ENCODE measurements at places on chromosomes 2 and 18.

GRCh38 chr18:49162226-49162864 is 211.6 kb upstream of the SMAD7 start:
- DNase-seq, result no peak

- DNase-seq, result no peak
Observed at GRCh38 chr2:119469661-119470297, 38.1 kb downstream of the TMEM37 start.

DNA sequence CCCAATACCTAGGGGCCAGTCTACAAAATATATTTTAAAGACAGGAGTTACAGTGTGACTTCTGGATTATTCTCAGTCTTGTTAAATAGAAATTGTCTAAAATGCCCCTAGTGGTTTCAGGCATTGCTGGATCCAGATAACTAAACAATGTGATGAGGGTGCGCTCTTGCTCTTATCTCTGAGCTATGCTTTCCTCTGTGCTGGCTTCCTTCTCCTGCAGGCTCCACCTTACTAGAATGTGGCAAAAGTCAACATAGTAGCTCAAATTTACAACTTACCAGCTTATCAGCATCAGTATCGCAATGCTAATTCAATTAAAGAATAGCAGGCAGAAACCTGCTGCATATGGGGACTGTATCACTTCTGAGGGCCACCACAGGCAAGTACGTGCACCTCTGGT is 61.3 kb upstream of the RNU4ATAC start:
- no peak for DNase-seq

DNA sequence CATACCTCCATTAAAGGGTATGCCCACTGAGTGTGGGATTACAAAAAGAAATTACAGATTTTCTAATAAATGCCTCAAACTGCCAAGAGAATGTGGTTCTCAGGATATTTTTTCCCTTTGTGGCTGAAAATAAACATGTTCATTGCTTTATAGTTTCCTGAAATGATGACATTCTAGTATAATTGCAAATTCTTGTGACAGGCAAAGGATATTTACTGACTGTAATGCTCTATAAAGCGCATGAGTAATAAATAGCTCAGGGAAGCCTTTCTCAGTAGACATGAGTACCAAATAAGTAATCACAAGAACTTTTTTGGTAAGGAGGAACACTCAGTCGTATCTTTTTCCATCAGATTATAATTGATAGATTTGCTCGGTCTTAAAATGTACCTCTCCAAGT is 72.3 kb downstream of the FTCDNL1 start:
- no peak for DNase-seq

DNA sequence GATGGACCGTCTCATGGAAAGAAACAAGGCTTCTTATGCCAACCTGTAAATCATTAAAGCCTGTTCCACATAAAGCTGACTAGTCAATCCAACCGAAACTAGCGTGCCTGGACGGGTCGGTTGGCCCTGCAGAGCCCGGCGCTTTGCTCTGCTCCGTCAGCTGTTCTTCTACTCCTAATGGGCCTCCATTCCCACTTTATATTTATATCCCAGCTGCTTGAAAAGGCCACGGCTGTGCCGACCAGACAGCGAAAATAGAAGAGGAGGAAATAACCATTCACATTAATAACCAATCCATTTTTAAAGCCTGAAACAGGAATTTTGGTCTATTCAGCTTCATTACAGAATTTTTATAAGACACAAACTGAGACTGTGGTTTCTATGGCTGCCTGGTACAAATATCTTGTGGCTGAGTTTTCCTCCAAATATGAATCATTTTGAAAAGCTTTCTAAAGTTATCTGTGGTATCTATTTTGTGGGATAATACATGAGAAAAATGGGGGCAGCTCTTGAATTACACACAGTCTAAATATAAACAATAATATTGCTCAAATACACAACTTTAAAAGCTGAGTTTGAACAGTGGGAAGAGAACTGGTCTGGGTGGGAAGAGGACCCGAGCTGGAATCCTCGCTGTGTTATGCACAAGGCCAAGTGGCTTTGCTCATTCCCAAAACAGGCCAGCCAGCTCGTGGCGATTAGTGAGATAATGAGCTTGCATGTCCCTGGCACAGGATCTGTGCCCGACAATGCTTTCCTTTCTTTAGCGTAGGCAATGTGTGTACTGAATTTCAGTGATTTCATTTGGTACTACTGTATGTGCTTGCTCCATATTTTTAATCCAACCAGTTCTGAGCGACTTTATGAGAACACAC is 10.5 kb upstream of the FAM124B start:
- DNase-seq, result no peak

- DNase-seq, result no peak
Observed at GRCh38 chr2:118709786-118710185, 137.7 kb downstream of the EN1 start.

DNA sequence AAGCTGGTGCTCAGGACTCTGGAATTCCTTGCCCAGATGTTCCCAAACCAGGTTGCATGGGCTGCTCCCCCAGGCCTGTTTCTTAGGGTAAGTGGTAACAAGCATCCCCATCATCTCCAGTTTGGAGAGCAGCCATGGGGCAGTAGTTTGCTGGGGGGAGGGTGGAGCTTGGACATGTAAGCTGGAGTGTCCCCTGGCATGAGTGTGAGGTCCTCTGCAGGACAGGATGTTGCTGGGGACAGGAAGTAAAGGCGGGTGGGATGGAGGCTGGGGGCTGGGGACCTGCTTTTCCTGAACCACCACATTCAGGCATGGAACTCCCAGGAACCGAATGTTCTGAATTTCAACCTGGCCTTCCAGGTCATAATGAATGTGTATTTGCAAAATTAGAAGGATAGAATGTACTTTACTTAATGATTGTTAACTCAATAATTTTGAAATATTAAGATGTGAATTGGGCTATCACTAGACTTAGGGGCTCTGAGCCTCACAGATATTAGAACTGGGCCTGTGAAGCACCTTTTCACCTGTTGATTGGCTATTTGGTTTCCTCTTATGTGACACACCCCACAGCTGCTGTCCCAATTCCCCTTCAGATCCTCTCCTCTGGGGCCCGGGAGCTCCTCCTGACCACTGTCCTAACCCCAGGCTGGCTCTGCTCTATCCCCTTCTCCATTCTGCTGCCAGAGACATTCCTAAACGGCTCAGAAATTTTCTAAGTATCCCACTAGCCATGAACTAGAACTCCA is 66.4 kb upstream of the EPAS1 start:
- no peak for DNase-seq

DNA sequence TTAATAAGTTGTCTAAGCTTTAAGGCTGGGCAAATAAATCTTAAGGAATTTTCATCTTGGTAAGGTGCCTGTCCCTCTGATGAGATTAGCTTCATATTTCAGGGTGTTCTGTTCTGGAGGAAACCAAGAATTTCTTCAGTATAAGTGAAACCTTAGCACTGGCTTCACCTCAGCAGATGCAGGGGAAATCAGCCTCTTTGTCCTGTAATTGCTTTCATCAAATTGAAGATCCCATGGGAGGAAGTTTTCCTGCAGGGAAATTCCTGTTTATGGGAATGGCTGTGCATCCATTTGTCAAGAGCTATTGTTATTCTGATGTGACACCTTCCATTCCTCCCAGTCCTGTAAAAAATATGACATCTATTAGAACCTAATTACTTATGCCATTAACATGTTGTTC is 174.5 kb downstream of the PTPRM start:
- DNase-seq, result no peak

DNA sequence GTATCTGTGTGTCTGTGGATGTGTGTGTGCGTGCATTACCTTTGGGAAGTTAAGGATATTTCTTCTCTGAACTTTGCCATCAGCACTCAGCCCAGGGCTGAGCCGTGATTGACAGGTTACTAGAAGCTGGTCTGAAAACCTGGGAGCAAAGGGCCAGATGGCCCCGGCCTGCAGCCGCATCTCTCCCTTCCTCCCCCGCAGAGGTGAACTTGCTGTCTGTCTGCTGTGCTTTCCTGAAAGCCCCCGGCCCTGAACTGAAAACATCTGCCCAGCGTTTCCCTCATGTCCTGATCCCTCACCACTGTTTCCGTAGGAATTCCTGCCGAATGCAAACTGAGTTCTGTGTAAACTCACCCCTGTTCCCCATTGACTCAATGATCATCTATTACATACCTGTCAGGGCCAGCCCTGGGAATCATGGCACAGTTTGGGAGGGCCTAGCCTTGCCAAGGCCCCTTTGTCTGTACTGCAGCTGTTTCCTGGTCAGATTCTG is 45.8 kb downstream of the MYCN start:
- DNase-seq, result no peak

DNA sequence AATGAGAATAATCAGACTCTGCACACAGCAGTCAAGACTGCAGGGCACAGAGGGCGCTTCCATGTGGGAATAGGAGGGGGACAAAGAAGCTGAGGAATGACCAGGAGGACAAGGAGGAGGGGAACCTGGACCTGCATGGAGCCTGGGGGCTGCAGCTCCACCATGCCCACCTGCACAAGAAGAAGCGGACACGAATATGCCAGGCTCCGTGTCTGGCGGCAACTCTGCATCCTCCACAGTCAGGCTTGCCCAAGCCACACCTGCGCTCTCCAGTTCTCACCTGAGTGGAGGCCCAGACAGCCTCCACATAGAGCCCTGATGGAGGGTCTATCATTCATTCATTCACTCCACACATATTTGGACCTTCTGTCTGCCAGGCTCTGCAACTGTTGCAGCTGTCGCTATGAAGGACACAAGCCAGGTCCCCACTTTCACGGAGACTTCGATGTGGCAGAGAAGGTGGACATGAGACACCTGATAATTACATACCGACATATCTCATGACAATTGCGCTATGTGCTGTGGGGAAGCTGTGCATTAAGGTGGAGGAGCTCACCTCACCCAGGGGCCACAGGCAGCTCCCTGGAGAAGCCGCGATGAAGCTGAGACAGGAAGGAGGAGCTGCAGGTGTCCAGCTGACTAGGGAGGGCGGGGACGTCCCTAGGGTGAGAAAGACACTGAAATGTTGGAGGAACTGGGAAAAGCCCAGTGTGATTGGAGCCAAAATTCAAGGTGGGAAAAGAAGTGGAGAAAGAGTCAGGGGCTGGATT is 159.2 kb downstream of the INHBB start:
- DNase-seq, result no peak

GRCh38 chr2:176094349-176094748 is 1.8 kb downstream of the HOXD13 start:
- no peak for DNase-seq

DNA sequence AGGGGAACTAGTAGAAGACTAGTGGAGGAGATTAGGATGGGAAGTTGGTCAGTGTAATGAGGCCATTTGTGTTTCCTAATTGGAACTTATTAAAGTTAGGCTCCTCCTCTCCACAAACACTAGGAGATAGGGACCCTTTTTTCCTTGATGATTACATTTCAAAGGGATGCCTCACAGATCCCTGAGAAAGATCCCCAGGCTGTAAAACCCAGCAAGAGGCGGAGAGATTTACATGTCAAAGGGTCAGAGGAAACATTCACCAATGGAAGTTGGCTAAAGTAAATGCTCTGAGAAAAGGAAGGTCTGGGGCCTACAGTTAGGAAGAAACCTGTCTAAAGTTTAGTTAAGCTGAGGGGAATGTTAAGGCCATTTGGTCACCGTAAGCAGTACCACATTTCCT is 1.4 kb upstream of the CCDC85A start:
- no peak for DNase-seq

GRCh38 chr18:5285326-5285725 is 10.2 kb downstream of the ZBTB14 start:
- DNase-seq, result no peak

DNA sequence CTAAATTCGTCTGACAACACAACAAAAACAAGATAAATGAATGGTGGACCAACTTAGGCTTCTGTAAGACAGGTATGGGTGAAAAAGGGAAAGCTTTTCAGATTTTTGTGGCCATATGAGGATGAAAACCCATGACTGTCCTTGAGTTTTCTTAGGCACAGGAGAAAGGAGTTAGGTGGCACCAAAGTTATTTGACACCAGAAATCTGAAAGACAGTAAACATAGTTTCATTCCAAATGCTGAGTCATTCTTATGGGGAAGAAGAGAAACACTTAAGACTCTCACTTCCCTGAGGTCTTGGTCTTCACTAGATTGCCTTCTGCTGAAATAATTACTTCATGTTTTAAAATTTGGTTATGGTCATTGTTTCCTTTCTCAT is 5.2 kb upstream of the GPD2 start:
- DNase-seq, result no peak

- DNase-seq, result no peak
Observed at GRCh38 chr2:240162531-240162930, 22.1 kb upstream of the OTOS start.

- no peak for DNase-seq
Observed at GRCh38 chr2:196123679-196124373, 47.6 kb downstream of the STK17B start.

GRCh38 chr2:3789256-3789655 is 85.9 kb downstream of the DCDC2C start:
- no peak for DNase-seq

- no peak for DNase-seq
Observed at GRCh38 chr2:216047397-216047796, 34.0 kb upstream of the MREG start.

DNA sequence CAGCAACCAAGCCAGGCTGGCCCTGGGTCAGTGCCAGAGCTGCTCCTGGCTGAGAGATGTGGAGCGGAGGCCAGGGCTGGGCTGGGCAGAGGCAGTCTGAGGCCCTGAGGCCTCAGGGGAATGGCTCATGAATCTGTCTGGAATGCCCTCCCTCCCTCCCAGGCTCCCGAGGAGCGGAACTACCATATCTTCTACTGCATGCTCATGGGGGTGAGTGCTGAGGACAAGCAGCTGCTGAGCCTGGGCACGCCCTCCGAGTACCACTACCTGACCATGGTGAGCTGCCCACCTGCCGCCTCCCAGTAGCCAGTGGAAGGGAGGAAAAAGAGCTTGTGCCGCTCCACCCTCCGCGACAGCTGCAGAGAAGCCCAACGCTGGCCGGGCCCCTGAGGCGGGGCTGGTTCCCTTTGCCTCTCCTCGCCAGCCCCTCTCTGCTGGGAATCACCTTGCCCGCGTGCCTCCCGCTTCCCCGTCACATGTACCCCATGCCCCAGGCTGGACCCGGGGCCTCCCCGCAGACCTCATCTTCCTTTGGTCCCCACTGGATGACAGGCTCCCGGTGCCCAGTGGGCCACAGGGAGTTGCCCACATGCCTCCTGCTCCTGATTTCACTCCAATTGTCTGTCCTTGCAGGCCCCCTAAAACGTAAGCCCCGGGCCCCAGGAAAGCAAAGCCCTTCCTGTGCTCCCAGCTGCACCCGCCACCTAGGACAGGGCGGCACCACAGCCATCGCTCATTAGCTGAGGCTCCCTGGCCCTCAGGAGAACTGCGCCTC is 41.1 kb downstream of the MYO7B start:
- peak; percentile 15 for DNase-seq

GRCh38 chr18:79221136-79221535 is 151.9 kb downstream of the ATP9B start:
- DNase-seq, result no peak

DNA sequence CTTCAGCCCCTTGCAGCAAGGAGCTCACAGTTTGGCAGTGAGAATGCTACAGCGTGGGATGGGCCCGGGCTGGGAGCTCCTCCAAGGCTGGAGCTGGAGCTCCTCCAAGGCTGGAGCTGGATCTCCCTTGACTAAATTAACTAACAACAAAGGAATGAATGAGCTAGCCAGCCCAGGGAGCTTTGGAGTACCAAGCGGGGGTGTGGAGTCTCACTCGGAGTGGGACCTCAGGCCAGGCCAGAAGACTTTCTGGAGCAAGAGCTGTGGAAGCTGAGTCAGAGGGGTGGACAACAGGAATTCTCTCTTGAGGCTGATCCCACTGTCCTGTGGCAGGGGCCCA is 244.7 kb upstream of the HS6ST1 start:
- peak; percentile 6 for DNase-seq

GRCh38 chr2:164975891-164976290 is 20.6 kb upstream of the SLC38A11 start:
- no peak for DNase-seq

All from stimulated activated CD4-positive, alpha-beta T cell treated with anti-CD3 and anti-CD28 coated beads, Interleukin-2, amount 100 ng/mL, for 24 hours (primary cell).